ENCODE measurements at places on chromosomes 12 and 14. TPM values are rescaled to one million over a fixed set of nuclear protein-coding genes. Genes with fewer than 3 reads are reported as not detected.
A peak's percentile ranks its signal among the peaks of the same experiment; 100 is the strongest.

DNA sequence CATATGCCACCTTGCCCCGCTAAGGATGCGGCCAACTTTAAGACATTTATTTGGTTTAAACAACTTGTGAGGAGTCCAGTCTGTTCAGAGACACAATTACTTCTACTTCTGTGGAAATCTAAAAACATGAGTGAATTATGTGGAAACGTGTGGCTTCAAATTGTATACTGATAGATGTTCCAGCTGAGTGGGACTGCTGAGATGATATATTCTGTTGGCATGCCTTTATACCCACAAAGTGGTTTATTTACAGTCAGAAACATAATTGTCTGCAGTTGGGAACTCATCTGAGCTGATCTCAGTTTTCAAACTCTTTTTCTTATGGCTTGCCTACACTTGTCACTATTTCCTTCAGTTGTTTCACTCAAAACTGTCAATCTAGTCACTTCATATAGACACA, 67.8 kb downstream of the FLRT2 start:
- no peaks in the 10 kb centered on the region for H3K4me1 ChIP-seq
- no peaks in the 10 kb centered on the region for H3K27me3 ChIP-seq
- no peak overlapping the region for H3K4me3 ChIP-seq
- no peak for DNase-seq
- H3K27ac ChIP-seq: no peak overlapping the region

ZDHHC17 gene
- 12.0 TPM for total RNA-seq

PDZRN4 gene
- 0.31 TPM for total RNA-seq

LHX5 gene
- not detected for total RNA-seq

- H3K4me1 ChIP-seq: no peaks in the 10 kb centered on the region
- no peaks in the 10 kb centered on the region for H3K36me3 ChIP-seq
- H3K27ac ChIP-seq: no peak overlapping the region
- DNase-seq: no peak
Measured at GRCh38 chr12:42691991-42692557, 102.5 kb upstream of the PRICKLE1 start.

AMDHD1 gene
- total RNA-seq: 0.19 TPM

GRCh38 chr12:113619202-113619601, 147.5 kb upstream of the LHX5 start:
- H3K4me3 ChIP-seq: no peak overlapping the region
- H3K36me3 ChIP-seq: no peaks in the 10 kb centered on the region
- H3K4me1 ChIP-seq: no peaks in the 10 kb centered on the region

GRCh38 chr14:68824517-68825347, 31.9 kb upstream of the ZFP36L1 start:
- H3K36me3 ChIP-seq: no peaks in the 10 kb centered on the region
- H3K27me3 ChIP-seq: no peaks in the 10 kb centered on the region
- H3K27ac ChIP-seq: no peak overlapping the region
- H3K4me3 ChIP-seq: peak overlapping the region; percentile 40
- DNase-seq: no peak

NAA30 gene
- total RNA-seq: 13.9 TPM

IL23A gene
- not detected for total RNA-seq

DNA sequence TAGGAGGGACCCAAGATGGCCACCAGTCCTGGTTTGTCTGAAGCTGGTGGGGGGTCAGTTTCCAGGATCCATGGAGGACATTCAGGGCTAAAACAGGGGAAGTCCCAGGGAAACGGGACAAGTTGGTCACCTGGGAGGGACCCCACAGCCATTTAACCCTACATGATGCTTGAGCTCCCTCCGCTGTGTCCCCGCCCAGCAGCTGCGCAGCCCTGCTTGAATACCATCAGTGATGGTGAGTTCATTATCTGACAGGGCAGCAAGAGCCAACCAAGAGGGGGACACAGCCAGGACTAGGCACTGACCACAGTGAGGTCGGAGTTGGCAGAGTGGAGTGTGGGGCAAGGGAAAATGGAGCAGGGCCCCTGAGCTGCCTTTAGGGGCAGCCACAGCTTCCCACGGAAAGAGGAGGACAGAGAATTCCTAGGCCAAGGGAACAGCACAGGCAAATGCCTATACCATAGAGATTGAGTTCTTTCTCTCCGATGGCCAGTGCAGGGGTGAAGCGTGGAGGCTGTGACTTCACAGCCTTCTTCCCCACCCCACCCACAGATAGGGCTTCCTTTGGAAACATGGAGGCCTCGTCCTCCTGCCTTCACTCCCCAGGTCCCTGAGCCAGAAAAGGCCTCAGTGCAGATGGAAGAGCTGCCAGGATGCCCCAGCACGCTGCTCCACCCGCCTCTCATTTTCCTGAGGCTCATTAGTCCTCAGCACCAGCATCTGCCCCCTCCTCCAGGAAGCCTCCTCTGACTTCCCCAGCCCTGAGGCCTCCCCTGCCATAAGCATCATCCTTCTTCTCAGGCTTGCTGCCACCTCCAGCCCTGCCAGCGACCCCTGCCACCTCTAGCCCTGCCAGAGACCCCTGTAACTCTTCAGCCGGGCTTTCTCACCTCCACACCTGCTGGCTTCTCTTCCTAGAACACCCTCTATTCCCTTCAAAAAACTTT, 51.4 kb downstream of the CYP46A1 start:
- peak overlapping the region; percentile 9 for H3K27ac ChIP-seq
- DNase-seq: no peak

DNA sequence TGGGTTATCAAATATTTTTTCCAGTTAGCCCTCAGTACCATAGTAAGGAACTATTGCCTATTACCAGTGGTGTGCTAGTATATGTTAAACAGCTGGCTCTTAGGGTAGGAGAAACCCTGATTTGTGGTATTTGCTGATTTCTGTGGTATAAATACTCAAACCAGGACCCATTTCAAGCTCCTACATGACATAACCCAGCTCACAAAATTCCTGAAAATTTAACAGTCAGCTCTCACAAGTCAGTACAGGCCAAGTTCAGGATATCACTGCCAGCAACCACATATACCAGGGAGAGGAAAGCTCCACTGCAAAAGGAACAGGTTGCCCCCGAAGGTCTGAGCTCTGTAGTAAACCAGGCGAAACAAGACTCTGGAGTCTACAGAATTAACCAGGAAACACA, 315.3 kb downstream of the NOVA1 start:
- H3K27ac ChIP-seq: peak overlapping the region; percentile 72
- DNase-seq: no peak
- H3K4me1 ChIP-seq: peaks cover 8% of the 10 kb centered on the region
- H3K36me3 ChIP-seq: no peaks in the 10 kb centered on the region
- no peaks in the 10 kb centered on the region for H3K27me3 ChIP-seq
- no peak overlapping the region for H3K4me3 ChIP-seq

Data from esophagus squamous epithelium (tissue), 5 donors.